ENCODE measurements at places on chromosomes 12 and 14.

GRCh38 chr14:104266631-104267575 lies 128.5 kb downstream of the KIF26A start:
- no peak for DNase-seq

- DNase-seq = no peak
Measured at GRCh38 chr14:101175731-101176534, 272.4 kb upstream of the RTL1 start.

- no peak for DNase-seq
Measured at GRCh38 chr12:44889926-44890325, 13.8 kb upstream of the NELL2 start.

DNA sequence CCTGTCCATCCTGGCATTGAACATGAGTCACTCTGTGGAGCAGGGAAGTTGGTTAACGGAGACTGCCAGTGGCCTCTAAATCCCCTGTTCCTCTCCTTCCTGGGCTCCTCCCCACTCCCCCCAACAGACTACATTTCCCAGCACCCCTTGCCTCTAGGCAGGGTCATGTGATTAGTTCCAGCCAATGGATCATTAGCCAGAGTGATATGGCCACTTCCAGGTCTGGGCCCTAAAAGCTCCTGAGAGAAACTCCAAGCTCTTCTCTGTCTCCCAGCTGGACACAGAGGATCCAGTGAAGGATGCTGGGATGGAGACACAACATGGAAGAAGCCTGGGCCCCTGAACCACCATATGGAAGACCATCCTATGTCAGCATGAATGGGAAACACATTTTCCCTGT lies 54.4 kb upstream of the RFLNA start:
- DNase-seq = no peak

All from stimulated activated CD8-positive, alpha-beta memory T cell treated with anti-CD3 and anti-CD28 coated beads, Interleukin-2, amount 100 ng/mL, for 1 hour (primary cell).